ENCODE measurements at places on chromosomes 2 and 18.
A peak's percentile ranks its signal among the peaks of the same experiment; 100 is the strongest.

GRCh38 chr2:160703648-160704585 lies 210.3 kb upstream of the RBMS1 start:
- no peak for DNase-seq

GRCh38 chr2:188786368-188786841 lies 187.8 kb upstream of the COL3A1 start:
- DNase-seq, result peak; percentile 44

DNA sequence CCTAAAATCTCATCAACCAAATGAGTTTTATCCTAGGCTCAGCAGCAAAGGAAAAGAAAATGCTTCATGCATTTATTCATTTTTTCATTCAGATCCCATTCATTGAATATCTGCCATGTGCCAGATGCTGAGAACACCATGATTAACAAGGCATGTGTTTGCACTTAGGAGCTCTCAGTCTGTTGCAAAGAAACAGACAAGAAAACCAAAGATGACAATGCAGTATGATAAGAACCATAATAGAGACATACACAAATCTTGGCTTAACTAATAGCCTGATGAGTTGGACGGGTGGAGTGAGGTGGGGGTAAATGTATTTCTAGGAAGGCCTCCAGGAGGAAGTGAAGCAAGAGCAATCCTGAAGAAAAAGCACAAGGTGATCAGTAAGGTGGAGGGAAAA lies 177.8 kb upstream of the SCN7A start:
- DNase-seq, result no peak

DNA sequence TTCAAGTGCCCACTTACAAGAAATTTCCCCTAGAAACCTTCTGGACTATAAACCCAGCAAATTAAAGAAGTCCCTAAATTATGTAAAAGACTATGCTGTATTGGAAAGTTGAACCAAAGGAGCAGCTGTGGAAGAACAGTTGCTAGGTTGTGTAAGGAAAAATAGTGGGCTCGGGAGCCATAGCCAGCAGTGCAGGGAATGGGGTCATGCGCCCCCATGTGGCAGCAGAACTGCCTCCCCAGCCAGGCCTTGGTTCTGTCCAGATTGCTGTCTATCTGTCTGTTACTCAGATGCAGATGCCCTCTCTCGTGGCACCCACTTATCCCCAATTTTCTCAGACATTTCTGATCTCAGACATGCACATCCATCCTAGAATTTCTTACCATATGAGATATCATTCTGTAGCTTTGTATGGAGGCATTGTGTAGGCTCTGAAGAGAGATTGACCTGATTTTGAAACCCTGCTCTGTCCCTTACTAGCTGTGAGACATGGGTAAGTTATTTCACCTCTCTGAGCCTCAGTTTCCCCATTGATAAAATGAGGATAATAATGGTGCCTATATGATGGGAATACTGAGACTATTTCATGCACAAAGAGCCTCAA lies 258.3 kb downstream of the SS18 start:
- DNase-seq, result peak; percentile 45

GRCh38 chr18:58100154-58100553 lies 56.1 kb downstream of the NEDD4L start:
- no peak for DNase-seq

- DNase-seq, result no peak
Measured at GRCh38 chr2:35454966-35455638, 900.5 kb upstream of the CRIM1 start.

GRCh38 chr2:25141120-25141519 lies 27.3 kb downstream of the POMC start:
- DNase-seq, result no peak

- DNase-seq, result no peak
Measured at GRCh38 chr2:30334762-30335363, 103.5 kb downstream of the LBH start.

Data from hepatic stellate cell (primary cell).